Midbrain (tissue), 1 donor: ENCODE measurements at places on chromosomes 6 and 20.

- DNase-seq: no peak
Observed at GRCh38 chr6:139240161-139241010, 51.4 kb downstream of the TXLNB start.

- DNase-seq: peak; percentile 33
Observed at GRCh38 chr20:62025832-62026563, 39.7 kb downstream of the TAF4 start.

GRCh38 chr6:121158891-121159290, 175.4 kb downstream of the TBC1D32 start:
- no peak for DNase-seq

DNA sequence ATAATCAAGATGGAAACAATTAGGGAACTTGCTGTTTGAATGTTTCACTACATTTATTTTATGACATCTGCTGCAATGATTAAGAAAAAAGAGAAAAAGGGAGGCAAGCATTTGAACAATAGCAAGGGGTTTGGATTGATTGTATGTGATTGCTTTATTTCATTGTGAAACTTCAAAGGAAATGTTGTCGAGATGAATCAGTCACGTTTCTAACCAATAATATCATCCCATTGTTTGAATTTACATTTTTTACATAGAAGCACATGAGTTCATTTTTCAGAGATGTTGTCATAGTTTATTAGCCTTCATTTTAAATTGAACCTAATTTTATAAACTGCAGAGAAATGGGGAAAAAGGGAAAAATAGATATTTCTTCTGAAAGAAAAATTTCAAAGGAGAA, 572.0 kb downstream of the KIF16B start:
- no peak for DNase-seq

- no peak for DNase-seq
Observed at GRCh38 chr20:47370850-47371782, 14.6 kb upstream of the ZMYND8 start.

DNA sequence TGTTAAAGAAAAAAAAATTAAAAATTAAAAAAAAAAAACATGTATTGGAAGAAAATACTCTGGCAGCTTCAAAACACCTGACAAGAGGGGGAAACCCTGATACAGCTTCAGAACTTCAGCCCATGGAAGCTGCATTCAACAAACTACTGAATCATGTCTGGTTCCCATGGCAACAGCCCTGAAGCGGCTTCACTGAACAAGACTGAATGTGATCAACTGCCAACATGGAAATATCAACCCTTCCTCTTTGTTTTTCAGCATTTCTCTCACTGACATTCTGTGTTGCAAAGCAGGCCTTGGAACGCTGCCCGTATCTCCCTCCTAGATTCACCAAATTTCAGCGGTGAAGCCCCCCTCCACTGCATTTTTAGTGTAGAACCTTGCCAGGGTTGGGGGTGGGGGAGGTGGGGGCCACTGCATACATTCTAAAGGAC, 91.3 kb upstream of the SHLD1 start:
- DNase-seq: peak; percentile 9

- DNase-seq: no peak
Observed at GRCh38 chr6:21654361-21654760, 60.8 kb downstream of the SOX4 start.

DNA sequence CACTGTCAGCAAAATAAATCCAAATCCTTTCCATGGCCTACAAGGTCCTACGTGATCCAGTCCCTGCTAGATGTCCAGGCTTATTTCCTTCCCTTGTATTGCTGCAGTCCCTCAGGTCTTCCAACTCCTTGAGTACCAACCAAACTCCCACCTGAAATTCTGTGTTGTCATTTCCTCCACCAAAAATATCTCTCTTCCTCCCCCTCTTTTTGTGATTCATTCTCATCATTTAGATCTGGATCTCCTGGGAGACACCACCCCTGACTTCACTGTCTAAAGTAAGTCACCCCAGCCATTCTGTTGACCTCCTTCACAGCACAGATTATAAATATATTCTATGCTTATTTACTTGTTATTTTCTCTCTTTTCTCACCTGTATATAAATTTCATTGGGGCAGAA, 9.0 kb upstream of the LOC128125822 start:
- DNase-seq: no peak

GRCh38 chr6:37008484-37009465, 3.3 kb downstream of the FGD2 start:
- DNase-seq: peak; percentile 55

DNA sequence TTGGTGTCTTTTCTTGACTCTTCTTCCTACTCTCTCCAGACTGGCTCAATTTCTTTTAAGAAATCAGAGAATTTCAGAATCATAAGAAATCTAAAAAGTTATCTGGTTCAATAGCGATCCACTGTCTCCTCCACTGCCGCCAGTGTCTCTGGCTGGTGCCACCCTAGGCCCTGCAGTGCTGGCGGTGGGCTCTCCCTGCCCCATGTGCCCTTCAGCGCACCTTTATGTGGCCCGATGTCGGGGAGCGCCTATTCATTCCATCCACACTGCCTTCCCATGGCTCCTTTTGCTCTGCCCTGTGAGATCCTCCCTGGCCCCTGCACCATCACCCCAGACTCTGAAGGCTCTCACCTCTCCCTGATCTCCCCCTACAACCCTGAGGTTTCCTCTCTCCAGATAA, 62.8 kb downstream of the TBXT start:
- no peak for DNase-seq

- no peak for DNase-seq
Observed at GRCh38 chr6:135163440-135163738, 17.7 kb upstream of the MYB start.

DNA sequence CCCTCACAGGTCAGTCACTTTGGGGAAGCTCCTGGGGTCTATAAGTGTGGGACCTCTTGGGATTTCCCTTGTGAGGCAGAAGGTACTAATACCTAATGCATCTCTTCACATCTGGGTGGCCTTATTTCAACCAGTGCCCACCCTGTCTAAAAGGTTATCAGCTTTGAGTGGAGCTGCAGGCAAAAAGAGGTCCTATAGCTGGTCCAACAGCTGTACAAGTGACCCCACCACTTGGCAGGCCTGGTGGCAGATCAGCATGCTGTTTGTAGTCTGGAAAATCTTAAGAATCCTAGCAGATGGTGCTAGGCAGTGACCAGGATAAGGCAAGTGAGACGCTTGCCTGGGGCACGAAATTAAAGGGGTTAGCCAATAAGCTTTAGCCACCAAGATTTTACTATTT, 51.6 kb upstream of the GTSF1L start:
- DNase-seq: no peak

GRCh38 chr6:16533210-16533609, 228.1 kb downstream of the ATXN1 start:
- no peak for DNase-seq

DNA sequence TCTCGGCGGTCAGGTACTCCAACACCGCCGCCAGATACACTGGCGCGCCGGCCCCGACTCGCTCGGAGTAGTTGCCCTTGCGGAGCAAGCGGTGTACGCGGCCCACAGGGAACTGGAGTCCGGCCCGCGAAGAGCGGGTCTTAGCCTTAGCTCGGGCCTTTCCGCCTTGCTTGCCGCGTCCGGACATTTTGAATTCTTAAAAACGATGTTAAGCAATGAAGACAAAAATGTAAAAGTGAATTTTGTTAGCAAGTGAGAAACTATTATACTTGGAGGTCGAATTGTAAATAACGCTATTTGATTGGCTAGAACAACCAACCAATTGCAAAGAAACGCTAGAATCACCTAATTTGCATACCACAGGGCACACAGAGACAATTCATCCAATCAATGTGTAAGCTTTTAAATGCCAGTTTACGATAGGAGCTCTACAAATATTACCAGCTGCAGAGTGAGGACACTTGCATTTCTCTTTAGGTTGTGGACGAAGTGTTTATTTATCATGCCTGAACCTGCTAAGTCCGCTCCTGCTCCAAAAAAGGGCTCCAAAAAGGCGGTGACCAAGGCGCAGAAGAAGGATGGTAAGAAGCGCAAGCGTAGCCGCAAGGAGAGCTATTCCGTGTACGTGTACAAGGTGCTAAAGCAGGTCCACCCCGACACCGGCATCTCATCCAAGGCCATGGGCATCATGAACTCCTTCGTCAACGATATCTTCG, 112.0 kb downstream of the HFE start:
- peak; percentile 91 for DNase-seq

DNA sequence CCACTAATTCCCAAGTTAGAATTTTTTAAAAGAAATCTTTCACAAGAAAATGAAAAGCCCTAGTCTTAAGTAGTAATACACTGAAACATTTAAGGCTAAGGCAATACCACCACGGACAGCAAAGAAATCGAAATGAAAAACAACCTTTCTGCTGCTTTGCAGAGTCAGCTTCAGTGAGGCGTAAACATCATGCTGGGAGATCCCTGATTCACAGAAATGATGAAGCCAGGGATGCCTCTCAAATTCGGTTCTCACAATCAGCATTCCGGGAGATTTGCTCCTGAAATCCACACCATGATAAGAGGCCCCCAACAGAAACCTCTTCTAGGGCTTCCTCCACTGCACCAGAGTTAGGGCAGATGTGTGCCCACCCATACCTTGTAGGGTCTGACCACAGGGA, 18.6 kb downstream of the RRBP1 start:
- DNase-seq: no peak

GRCh38 chr6:153442096-153442495, 311.0 kb upstream of the RGS17 start:
- no peak for DNase-seq

GRCh38 chr6:150987855-150988464, 122.5 kb downstream of the MTHFD1L start:
- no peak for DNase-seq

GRCh38 chr6:142845143-142845571, 99.8 kb downstream of the HIVEP2 start:
- DNase-seq: no peak

DNA sequence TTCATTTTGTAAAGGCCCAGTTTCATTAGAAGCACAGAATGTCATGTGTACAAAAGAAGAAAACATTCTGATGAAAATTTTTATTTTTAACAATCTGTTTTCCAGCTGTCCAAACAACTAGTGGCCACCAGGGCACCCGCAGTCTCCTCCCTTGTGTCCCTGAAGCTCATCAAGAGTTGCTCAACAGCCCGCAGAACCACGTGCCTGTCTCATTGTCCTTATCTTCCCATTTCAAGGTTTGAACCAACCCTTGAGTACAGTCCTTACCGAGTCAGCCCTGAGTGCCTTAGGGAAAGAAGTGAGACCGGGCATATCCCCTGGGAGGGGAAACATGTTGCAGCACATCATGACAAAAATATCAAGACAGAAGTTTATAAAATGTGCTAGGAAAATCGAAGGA, 15.9 kb upstream of the ZNF133 start:
- DNase-seq: no peak

GRCh38 chr20:61980647-61981583, 84.8 kb downstream of the TAF4 start:
- DNase-seq: no peak

- no peak for DNase-seq
Observed at GRCh38 chr6:1027109-1027794, 284.6 kb upstream of the FOXQ1 start.

DNA sequence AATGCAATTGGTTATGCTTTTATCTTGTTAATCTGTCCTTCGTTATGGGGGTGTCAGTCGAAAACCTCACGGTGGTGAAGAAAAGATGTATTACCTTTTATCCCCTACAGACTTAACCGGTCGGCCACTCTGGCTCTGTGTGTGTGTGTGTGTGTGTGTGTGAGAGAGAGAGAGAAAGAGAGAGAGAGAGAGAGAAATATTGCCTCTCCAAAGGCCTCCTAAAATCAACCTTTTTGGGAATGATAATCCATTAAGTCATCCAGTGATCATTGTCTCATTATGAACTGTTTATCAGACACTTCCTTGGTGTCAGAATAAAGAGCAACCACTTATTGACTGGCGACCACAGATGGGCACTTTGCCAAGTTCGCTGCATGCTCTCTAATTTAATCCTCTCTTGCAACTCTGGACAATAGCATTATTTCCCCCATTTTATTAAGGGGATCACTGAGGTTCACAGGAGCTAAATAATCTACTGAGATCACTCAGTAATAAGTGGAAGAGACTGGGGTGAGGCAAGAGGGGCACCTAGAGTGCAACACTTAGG, 30.7 kb downstream of the SLC35D3 start:
- no peak for DNase-seq

- DNase-seq: no peak
Observed at GRCh38 chr6:124022641-124023040, 219.0 kb downstream of the NKAIN2 start.

DNA sequence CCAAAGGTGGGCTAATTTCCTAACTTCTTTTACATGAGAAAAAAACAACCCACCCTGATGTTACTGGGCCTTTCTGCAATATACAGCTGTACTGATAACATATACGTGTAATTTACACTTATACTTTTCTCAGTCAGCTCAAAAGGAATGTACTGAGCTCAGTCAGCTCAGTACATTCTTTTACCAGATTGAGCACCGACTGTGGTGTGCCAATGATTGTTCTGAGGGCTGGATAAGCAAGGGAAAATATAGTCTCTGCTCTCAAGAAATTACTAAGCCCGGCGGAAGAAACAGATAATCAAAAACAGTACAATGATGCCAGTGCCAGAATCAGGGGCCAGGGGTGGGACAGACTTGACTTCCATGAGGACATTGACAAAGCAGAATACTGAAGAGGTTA, 10.0 kb upstream of the BLOC1S5 start:
- DNase-seq: no peak

DNA sequence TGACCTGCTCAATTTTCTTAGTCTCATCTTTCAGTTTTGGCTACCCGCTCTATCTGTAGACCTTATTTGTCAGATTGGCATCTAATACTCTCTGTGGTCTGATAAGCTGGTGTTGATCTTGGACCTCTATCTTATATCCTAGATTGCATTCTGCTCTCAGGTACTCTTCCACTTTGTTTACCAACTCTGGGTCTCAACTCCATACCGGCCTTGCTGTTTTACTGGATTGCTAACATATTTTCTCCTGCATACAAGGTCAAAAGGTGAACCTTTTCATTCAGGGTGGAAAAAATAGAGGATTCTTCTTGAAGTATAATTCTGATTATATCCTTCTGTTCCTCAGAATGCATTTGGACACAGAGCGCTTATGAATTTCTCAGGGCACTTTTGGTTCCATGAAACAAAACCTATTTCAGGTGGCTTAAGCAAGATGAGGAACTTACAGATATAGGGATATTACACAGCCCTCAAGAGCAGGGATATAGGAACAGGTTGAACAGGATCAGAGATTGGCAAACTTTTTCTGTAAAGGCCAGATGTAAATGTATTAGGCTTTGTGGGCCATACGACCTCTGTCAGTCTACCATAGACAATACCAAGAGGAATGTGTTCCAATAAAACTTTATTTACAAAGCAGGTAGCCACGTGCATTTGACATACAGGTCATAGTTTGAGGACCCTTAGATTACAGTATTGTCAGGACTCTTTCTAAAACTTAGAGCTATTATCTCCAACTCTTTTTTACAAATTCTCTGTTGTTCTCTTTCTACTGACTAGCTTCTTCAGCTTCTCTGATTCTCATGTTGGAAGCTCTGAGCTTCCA, 2.5 kb upstream of the SH3BGRL2 start:
- no peak for DNase-seq

DNA sequence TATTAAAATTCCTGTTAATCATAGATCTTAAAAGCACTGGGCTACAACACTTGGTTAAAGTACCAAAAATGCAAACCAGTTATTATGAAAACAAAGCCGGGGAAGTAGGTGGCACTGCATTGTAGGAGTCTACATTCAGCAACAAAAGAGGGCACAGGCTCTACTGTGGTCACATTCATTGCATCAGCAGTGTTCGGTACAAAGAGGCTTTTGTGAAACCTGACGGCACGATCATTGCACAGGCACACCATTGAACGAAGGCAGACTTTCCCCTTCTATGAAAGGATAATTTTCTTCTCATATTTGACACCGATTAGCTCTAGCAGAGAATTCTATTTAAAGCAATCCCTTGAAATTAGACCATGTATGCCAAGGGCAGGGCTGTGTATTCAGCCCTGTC, 44.6 kb upstream of the AGPAT4 start:
- DNase-seq: peak; percentile 80
